Cardiac muscle cell (in vitro differentiated cells and primary cell): ENCODE measurements at places on chromosomes 11 and 22. TPM values are rescaled to one million over a fixed set of nuclear protein-coding genes. Genes with fewer than 3 reads are reported as not detected.
A peak's percentile ranks its signal among the peaks of the same experiment; 100 is the strongest.

DNA sequence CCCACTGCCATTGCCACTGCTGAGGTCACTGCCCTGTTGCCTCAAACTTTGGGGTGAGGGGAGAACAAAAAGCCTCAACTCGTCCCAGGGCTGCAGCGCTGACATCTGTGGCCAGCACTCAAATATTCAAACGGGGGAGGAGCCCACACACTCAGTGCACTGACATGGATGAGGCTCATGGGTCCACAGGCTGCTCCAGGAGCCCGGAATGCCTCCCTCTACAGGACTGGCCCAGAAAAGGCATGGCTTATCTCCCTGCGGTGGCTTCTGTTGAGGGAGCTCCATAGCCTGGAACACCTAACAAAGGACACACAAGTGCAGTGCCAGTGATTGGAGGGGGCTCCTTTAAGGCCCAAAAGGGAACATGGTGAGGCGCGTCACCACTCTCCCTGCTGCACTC, 341.1 kb upstream of the LUZP2 start:
- H3K27ac ChIP-seq = no peak overlapping the region
- H3K4me3 ChIP-seq = no peak overlapping the region
- no peaks in the 10 kb centered on the region for H3K27me3 ChIP-seq
- DNase-seq = no peak
- no peaks in the 10 kb centered on the region for H3K36me3 ChIP-seq

GRCh38 chr11:93500759-93501158, 42.4 kb downstream of the SMCO4 start:
- no peaks in the 10 kb centered on the region for H3K36me3 ChIP-seq
- H3K27me3 ChIP-seq = no peaks in the 10 kb centered on the region
- peaks cover 10% of the 10 kb centered on the region for H3K4me1 ChIP-seq
- DNase-seq = no peak
- H3K27ac ChIP-seq = no peak overlapping the region

GRCh38 chr11:14713496-14714244, 70.1 kb downstream of the PDE3B start:
- H3K27ac ChIP-seq = no peak overlapping the region
- no peaks in the 10 kb centered on the region for H3K27me3 ChIP-seq
- DNase-seq = no peak
- no peaks in the 10 kb centered on the region for H3K4me1 ChIP-seq
- no peak overlapping the region for H3K4me3 ChIP-seq
- no peaks in the 10 kb centered on the region for H3K36me3 ChIP-seq

DNA sequence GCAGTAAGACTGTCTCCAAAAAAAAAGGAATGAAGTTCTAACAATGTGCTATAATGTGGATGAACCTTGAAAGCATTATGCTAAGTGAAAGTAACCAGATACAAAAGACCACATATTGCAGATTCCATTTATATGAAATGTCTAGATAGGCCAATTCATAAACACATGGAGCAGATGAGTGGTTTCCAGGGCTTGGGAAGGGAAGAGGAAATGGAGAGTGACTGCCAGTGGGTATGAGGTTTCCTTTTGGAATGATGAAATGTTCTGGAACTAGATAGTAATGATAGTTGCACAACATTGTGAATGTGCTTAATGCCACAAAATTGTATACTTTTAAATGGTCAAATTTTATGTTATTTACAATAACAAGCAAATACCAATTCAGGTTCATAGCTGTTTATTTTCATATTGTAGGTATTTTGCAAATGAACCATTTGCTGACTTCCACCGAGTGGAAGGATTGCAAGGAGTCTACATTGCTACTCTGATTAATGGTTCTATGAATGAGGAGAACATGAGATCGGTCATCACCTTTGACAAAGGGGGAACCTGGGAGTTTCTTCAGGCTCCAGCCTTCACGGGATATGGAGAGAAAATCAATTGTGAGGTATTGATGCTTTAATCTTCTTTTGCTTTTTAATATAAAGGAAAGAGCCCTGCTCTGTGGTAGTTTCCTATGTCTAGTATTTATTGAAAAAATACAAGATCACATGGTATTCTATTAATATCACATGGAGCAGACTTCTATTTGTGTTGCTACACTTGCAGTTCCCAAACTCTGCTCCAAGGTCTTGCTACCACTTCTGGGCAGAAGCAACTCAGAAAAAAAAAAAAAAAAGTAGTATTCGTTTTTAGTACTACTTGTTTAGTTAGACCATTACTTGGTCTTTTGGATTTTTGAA, 67.7 kb upstream of the SORL1-AS1 start:
- H3K4me3 ChIP-seq = no peak overlapping the region
- H3K27ac ChIP-seq = no peak overlapping the region
- DNase-seq = peak; percentile 92

DNA sequence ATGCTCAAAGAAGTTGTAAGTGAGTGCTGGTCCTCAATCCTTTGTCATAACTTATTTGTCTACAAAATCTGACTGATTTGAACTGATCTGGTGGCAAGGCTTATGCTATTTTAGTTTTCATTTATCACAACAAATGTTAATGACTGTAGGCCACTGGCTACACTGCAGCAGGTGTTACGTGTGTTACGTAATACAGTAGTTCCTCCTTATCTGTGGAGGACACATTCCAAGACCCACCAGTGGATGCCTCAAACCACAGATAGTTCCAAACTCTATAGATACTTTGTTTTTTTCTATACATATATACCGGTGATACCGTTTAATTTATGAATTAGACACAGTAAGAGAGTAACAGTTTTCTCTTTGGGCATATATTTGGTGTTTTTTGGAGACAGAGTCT, 7.0 kb downstream of the MADD start:
- no peak overlapping the region for H3K4me3 ChIP-seq
- DNase-seq = no peak
- peaks cover 32% of the 10 kb centered on the region for H3K4me1 ChIP-seq
- H3K27ac ChIP-seq = no peak overlapping the region
- peaks cover 57% of the 10 kb centered on the region for H3K36me3 ChIP-seq

- no peak overlapping the region for H3K27ac ChIP-seq
- H3K36me3 ChIP-seq = no peaks in the 10 kb centered on the region
- peaks cover 13% of the 10 kb centered on the region for H3K4me1 ChIP-seq
- no peak overlapping the region for H3K4me3 ChIP-seq
- no peak for DNase-seq
- no peaks in the 10 kb centered on the region for H3K27me3 ChIP-seq
Measured at GRCh38 chr11:15557457-15558230, 442.9 kb downstream of the INSC start.

DNA sequence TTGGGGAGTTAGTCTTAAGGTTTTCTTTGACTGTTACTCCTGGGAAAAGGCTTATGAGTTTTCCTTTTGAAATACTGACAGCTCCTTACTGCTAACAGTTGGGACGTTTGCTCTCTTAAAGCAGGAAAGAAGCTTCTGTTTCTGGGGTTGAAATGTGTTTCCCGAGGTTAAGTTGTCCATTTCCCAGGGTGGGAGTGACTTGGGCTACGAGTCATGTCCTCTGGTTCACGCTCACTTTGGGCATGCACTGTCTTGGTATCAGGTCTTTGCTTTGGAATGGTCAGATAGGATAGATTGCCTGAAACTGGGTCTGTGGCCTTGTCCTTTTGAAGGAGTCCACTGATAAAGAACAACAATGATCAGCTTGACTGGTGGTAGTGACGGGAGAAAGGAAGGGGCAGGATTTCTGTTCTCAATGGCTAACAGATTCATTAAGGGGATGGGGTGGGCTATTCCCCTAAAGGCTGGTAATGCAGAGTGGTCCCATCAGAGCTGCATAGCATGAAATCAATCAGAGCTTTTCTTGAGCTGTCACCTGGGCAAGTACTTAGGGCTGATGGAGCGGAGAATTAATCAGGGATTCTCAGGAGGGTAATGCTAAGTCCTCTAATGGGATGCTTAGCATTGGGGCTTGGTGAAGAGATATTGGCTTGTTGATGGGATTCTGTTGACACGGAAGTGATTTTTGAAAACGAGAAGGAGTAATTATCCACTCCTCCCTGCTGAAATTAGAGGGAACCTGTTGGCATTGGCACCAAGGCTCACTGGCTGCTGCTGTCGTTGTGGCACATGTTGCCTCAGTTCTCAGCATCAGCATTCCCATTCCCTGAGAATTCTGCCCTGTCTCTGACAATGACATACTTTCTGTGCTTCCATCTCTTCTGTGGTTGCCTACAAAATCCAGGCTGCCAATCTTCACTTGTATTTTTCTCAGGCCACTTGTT, 81.6 kb downstream of the TEAD1 start:
- H3K36me3 ChIP-seq = no peaks in the 10 kb centered on the region
- no peaks in the 10 kb centered on the region for H3K27me3 ChIP-seq

Gene ASPHD2
- total RNA-seq = 1.8 and 3.0 TPM in 2 replicates

Gene HTR3B
- not detected in 2 replicates for total RNA-seq

Gene MOV10L1
- total RNA-seq = 0.18 TPM in 1 of 2 replicates, not detected in the other
